CD4-positive, alpha-beta T cell treated with Interleukin-15 for 4 hours (primary cell): ENCODE measurements at places on chromosomes 16 and 17.

GRCh38 chr16:502179-502943 is 25.2 kb upstream of the CAPN15 start:
- DNase-seq: no peak

DNA sequence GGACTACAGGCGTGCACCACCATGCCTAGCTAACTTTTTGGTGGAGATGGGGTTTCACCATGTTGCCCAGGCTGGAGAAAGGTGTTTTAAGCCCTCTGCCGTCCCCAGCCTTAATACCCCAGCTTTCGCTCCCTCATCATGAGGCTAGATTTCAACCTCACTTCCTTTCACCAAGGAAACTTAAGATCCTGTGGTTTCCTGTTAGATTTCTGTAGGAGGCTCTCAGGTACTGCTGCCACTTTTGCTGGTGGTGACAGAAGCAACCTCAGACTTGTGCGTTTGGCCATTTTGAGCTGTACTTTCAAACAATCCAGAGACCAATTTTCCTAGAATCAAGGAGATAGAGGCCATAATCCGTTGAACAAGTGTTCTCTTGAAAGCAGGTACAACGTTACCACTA is 36.2 kb downstream of the MPHOSPH6 start:
- peak; percentile 3 for DNase-seq

GRCh38 chr16:10579575-10579964 is 828 bp downstream of the EMP2 start:
- DNase-seq: no peak

- peak; percentile 42 for DNase-seq
These were observed 7.6 kb upstream of the TNRC6A start for GRCh38 chr16:24721830-24722238.

GRCh38 chr17:81513372-81513752 is 763 bp upstream of the ACTG1 start:
- peak; percentile 58 for DNase-seq

DNA sequence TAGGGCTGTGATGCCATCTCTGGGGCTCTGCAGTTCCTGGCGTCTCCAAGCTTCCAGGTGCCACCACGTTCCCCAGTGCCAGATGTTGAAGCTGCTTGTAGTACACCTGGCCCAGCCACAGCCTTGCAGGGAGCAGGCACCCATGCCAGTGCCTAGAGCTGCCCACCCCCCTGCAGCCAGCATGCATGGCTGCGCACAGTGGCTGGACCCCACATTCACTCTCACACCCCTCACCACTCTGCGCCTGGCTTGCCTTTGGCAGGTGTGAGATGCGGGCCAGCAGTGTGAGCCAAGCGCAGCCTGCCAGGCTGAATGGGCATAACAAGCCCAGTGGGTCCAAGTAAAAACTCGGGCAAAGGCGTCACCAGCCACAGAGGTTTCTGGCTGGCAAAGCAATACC is 75.4 kb upstream of the CHMP6 start:
- no peak for DNase-seq

- DNase-seq: no peak
These were observed 952.6 kb upstream of the SOX9 start for GRCh38 chr17:71168053-71168741.

- DNase-seq: no peak
These were observed 7.2 kb upstream of the MRTFB start for GRCh38 chr16:14063618-14064581.

DNA sequence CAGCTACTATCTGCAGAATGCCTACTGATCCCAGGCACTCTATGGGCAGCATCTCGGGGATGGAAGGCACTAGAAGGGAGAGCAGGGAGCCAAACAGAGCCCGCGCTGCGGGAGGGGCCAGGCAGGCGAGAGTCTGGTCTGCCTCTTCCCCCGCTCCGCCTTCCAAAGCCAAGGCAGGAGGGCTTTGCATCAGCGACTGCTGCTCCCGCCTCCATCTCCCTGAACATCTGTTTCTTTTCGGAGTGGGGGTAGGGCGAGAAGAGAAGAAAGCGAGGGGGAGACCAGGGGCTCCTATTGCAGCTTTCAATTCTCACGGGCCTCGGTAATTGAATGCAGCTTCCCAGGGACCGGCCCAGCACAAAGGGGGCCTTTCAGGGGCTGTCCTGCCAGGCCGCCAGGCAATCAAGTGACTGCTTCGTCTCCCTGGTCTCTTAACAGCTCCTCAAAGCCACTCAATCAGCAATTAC is 31.4 kb upstream of the CDC42EP4 start:
- no peak for DNase-seq

DNA sequence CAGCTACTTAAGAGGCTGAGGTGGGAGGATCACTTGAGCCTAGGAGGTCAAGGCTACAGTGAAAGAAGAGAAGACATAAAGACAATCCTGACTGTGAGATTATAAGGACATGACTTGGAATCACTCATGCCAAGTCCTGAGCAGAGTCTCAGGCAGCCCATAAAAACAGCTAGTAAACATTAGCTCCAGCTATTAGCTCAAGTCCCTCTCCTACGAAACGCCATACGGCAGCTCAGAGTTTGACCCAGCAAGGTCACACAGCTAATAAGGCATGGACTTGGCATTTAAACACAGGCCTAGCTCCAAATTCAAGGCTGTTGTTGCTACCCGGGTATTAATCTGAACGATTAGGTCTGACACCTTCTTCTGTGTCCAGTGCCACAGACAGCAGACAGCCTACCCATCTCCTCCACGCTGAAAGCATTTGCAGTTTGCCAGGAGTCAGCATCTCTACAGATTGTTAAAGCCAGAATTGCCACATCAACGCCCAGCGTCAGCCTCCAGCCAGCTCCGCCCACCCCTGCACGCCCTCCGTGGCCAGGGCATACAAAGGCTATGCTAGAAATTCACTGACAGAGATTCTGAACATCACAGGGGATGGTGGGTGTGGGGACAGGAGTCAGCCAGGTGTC is 9.9 kb upstream of the TMEM114 start:
- no peak for DNase-seq

- DNase-seq: no peak
These were observed 5.6 kb downstream of the BAIAP3 start for GRCh38 chr16:1338855-1339675.

- DNase-seq: no peak
These were observed 19.7 kb downstream of the ST6GALNAC2 start for GRCh38 chr17:76565728-76566612.

GRCh38 chr17:29383686-29384085 is 6.5 kb upstream of the TAOK1 start:
- DNase-seq: no peak

DNA sequence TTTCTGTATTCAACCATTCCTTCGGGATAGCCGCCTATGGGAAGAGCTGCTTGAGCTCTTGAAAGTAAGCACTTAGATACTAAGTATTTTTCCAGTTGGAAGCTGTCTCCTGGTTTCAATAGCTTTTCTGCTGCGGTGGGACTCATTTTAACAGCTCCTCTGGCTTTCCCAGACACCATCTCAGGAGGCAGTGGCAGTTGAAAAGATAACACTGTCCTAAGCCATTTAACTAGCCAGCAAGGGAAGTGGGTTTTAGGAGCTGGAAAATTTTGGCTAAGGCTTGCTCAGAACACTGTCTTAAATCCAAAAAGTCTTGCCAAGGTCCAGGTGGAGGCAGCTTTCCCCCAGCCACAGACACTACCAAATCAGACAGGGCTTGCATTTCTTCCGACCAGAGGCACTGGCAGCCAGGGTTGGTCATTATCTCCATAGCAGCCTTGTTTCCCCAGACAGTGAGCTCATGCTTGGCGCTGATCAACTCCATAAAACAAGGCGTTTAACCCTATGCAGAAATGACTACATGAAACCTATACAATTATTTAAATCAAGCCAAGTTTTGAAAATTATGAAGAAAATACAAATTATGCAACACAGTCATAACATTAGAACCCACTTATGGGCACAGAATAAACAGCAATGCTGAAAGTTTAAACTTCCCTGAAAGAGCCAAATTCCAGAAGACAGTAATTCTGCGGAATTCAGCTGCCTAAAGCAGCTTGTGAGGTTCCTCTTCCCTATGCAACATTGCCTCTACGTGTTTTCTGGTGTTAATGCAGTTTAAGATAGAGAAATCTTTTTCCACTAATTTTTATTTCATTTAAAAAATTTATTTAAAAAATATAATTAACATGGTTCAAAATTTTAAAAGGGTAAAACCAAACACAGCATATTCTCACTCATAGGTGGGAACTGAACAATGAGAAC is 25.0 kb downstream of the GABARAPL2 start:
- DNase-seq: no peak

GRCh38 chr16:26214581-26215174 is 522.9 kb downstream of the HS3ST4 start:
- no peak for DNase-seq

- no peak for DNase-seq
These were observed 44.6 kb downstream of the SPOP start for GRCh38 chr17:49633250-49633649.

- DNase-seq: no peak
These were observed 22.6 kb downstream of the SEC14L5 start for GRCh38 chr16:4980691-4981090.

DNA sequence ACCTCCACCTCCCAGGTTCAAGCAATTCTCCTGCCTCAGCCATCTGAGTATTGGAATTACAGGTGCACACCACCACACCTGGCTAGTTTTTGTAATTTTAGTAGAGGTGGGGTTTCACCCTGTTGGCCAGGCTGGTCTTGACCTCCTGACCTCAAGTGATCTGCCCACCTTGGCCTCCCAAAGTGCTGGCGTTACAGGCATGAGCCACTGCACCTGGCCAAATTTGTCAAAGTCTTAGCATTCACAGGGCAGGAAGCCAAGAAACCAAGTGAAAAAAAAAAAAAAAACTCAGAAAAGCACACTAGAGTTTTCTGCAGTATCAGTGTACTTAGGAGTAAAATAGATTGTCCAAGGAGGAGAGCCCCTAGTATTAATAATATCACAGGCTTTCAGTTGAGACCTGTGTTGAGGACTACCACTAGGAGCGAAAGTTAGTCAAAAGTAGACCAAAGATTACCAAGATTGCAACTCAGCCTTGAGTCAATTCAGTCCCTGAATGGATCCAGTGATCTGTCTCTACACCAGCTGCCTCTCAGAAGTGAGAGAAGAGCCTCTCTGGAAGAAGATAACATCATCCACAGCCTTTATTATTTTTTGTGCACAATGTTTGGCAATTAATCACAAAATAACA is 159.7 kb downstream of the CEP112 start:
- no peak for DNase-seq

GRCh38 chr17:81529437-81529803 is 1.2 kb downstream of the FSCN2 start:
- DNase-seq: no peak

DNA sequence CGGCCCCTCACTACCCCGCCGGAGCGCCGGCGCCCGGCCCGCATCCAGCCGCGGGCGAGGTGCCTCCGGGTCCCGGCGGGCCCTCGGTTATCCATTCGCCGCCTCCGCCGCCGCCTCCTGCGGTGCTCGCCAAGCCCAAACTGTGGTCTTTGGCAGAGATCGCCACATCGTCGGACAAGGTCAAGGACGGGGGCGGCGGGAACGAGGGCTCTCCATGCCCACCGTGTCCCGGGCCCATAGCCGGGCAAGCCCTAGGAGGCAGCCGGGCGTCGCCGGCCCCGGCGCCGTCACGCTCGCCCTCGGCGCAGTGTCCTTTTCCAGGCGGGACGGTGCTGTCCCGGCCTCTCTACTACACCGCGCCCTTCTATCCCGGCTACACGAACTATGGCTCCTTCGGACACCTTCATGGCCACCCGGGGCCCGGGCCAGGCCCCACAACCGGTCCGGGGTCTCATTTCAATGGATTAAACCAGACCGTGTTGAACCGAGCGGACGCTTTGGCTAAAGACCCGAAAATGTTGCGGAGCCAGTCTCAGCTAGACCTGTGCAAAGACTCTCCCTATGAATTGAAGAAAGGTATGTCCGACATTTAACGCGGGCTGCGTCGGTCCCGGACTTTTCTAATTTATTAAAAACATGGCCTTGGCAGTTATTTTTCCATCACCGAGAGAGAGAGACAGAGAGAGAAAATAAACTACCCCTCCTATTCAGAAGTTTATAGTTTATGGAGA is 2.8 kb downstream of the IRX5 start:
- DNase-seq: no peak

GRCh38 chr17:73069164-73069770 is 23.2 kb downstream of the SLC39A11 start:
- DNase-seq: no peak

DNA sequence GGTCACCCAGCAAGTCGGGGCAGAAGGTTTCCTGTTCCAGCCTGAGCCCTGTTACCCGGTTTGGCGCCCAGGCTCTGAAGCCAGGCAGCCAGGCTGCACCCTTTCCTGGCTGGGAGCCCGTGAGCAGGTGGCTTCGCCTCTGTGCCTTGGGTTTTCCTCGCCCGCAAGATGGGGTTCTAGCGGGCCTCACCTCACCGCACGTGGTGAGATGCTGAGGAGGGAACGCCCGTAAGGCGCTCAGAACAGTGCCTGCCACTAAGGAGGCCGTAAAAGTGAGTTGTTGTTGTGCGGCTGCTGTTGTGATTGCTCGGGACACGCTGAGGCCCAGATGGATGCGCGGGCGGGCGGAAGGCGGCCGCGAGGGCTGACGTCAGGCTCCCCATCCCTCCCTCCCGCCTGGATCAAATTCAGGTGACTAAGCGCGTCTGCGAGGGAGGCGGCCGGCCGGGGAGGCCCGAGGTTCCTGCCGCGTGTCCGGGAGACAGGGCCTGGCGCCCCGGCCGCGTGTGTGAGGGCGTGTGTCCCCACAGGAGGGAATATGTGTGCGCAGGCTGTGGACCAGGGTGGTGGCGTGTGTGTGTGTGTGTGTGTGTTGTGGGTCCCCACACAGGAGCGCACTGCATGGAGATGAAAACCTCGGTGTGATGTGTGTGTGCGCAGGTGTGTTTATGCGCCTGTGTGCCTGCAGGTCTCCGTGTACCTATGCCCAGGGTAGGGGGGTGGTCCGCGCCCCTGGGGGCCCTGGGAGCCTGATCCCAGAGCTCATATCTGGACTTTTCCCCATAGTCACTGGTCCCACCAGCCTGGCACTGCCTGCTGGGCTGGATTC is 4.3 kb downstream of the CAMKK1 start:
- no peak for DNase-seq

DNA sequence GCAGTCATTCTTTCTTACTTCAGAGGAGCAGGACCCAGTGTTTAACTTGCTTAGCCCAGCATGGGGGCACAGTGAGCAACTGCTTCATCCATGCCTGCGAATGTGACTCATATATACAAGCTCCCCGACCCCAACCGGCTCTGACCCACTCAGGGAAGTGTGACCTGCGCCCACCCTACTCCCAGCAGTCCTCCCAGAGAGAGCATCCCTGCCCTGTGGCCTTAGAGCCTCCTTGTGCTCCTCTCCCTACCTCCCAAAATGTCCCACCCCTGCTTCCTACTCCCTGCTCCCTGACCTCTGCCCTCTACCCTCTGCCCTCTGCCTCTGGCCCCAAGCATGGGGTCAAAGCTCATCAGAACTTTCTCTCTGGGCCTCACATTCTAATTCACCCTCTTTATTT is 46.9 kb upstream of the DLX4 start:
- no peak for DNase-seq

- DNase-seq: no peak
These were observed 713 bp downstream of the KNOP1 start for GRCh38 chr16:19717314-19717713.

GRCh38 chr17:40427002-40427491 is 9.4 kb upstream of the TOP2A start:
- no peak for DNase-seq

GRCh38 chr16:73956587-73957494 is 339.8 kb upstream of the PSMD7 start:
- peak; percentile 7 for DNase-seq

- no peak for DNase-seq
These were observed 309.0 kb upstream of the PMFBP1 start for GRCh38 chr16:72480911-72481310.

- DNase-seq: no peak
These were observed 46.8 kb upstream of the MRTFB start for GRCh38 chr16:14024283-14024682.

- no peak for DNase-seq
These were observed 23.2 kb downstream of the REXO5 start for GRCh38 chr16:20829536-20829935.

GRCh38 chr17:1251866-1252608 is 18.2 kb upstream of the BHLHA9 start:
- DNase-seq: no peak
